Testis (tissue), 5 donors: ENCODE measurements at places on chromosomes 5 and 9. TPM values are rescaled to one million over a fixed set of nuclear protein-coding genes. Genes with fewer than 3 reads are reported as not detected.

GRCh38 chr9:93536167-93536566 is 40.2 kb upstream of the PHF2 start:
- no peaks in the 10 kb centered on the region for H3K4me1 ChIP-seq
- H3K27me3 ChIP-seq, result no peaks in the 10 kb centered on the region
- no peak overlapping the region for H3K27ac ChIP-seq

DNA sequence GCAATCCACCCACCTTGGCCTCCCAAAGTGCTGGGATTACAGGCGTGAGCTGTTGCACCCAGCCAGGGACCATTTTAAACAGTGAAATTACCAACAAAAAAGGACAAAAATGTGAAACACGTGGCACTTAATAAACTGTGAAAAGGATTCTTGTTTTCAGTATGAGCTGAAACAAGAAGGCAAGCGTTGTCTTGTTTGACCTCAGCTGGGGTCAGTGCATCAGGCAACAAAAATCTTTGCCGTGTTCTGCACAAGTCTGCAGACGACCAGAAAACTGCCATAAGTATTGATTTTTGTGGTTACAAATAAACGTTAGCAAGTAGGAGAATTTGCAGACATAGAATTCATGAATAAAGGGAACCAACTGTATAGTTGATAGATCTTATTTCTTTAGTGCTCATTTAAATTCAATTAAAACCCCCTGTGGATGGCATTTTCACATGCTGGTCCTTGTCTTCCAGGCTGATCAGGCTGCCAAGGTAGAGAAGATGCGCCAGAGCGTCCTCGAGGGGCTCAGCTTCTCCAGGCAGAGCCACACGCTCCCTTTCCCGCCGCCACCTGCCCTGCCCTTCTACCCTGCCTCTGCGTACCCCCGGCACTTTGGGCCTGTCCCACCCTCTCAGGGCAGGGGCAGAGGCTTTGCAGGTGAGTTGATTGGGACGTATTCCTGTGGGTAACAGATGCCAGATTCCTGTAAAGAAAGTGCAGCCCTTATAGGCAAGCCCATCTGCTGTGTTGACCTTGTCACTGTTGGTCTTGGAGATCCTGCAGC is 18.8 kb upstream of the PHF2 start:
- H3K27me3 ChIP-seq, result no peaks in the 10 kb centered on the region
- peaks cover 7% of the 10 kb centered on the region for H3K4me1 ChIP-seq
- DNase-seq, result no peak
- H3K27ac ChIP-seq, result no peak overlapping the region
- H3K4me3 ChIP-seq, result no peak overlapping the region

GRCh38 chr9:16386007-16386826 is 484.3 kb downstream of the BNC2 start:
- H3K4me3 ChIP-seq, result no peak overlapping the region
- H3K4me1 ChIP-seq, result no peaks in the 10 kb centered on the region
- DNase-seq, result no peak
- no peak overlapping the region for H3K27ac ChIP-seq

- no peaks in the 10 kb centered on the region for H3K27me3 ChIP-seq
- H3K36me3 ChIP-seq, result no peaks in the 10 kb centered on the region
- H3K27ac ChIP-seq, result no peak overlapping the region
These were observed 103.7 kb downstream of the ARL15 start for GRCh38 chr5:54206580-54207229.

- no peak overlapping the region for H3K27ac ChIP-seq
- no peaks in the 10 kb centered on the region for H3K36me3 ChIP-seq
- no peaks in the 10 kb centered on the region for H3K27me3 ChIP-seq
These were observed 1.2 kb downstream of the CARD6 start for GRCh38 chr5:40842351-40842750.

DNA sequence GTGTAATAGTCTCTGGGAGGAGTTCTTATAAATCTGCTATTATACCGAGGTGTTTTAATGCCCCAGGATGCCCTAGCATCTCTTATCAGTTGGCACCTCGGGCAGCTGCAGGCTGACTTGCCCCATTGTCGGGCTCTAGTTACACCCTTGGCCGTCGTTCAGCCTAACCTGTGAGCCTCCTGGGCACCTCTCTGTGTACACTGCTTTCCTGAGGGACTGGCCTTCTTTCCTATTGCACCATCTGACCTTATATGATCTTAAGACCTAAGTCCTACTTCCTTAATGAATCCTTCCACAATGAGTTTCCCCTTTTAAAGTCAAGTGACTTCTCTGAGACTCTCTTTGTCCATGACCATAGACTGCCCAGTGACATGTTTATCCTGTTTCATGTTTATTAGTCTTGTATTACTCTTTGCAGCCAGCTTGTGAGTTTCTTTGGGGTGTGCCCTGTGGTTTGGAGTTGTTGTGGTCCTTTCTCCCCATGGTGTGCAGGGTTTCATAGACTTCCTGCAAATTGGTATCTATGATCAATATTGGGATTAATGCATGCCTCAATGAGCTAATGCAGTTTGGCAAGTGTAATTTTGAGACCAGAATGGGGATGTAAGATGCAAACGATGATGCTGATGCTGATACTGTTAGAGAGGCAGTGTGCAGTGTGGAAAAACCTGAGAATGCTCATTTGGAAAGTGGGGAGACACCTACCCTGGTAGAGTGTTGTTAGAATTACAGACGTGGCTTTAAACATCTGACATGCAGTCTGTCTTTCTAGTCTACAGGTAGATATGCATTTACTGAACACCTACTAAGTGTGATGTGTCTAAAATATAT is 4.9 kb downstream of the DAPK1 start:
- no peak for DNase-seq
- no peak overlapping the region for H3K27ac ChIP-seq
- H3K4me3 ChIP-seq, result no peak overlapping the region
- peaks cover 13% of the 10 kb centered on the region for H3K4me1 ChIP-seq

The PCDHGB2 gene
- polyA plus RNA-seq, result 1.5 TPM

The ERAP2 gene
- polyA plus RNA-seq, result 5.6 TPM

The PDZD2 gene
- 47.3 TPM for polyA plus RNA-seq

The GPR150 gene
- 0.45 TPM for polyA plus RNA-seq

The SHOC1 gene
- 14.9 TPM for polyA plus RNA-seq
